ENCODE measurements at places on chromosomes 13 and 19. TPM values are rescaled to one million over a fixed set of nuclear protein-coding genes. Genes with fewer than 3 reads are reported as not detected.
A peak's percentile ranks its signal among the peaks of the same experiment; 100 is the strongest.

- DNase-seq: no peak
Observed at GRCh38 chr13:113468472-113469201, 15.3 kb upstream of the ADPRHL1 start.

GRCh38 chr13:59279028-59279427 lies 884.7 kb downstream of the DIAPH3 start:
- no peak for DNase-seq

- DNase-seq: no peak
Observed at GRCh38 chr19:29809795-29810503, 1.8 kb upstream of the CCNE1 start.

GRCh38 chr19:40055832-40056504 lies at the start of gene ZNF780B:
Gene ZNF780B (minus strand): TSS chr19:40056231. CDS start chr19:40050332, 5,899 bp downstream.
- peak; percentile 69 for DNase-seq

Gene ZNF560
- not detected for total RNA-seq

Gene SIGLEC8
- total RNA-seq: 0.13 TPM

Gene MISP3
- 2.3 TPM for total RNA-seq

Gene PEG3
- not detected for total RNA-seq

DNA sequence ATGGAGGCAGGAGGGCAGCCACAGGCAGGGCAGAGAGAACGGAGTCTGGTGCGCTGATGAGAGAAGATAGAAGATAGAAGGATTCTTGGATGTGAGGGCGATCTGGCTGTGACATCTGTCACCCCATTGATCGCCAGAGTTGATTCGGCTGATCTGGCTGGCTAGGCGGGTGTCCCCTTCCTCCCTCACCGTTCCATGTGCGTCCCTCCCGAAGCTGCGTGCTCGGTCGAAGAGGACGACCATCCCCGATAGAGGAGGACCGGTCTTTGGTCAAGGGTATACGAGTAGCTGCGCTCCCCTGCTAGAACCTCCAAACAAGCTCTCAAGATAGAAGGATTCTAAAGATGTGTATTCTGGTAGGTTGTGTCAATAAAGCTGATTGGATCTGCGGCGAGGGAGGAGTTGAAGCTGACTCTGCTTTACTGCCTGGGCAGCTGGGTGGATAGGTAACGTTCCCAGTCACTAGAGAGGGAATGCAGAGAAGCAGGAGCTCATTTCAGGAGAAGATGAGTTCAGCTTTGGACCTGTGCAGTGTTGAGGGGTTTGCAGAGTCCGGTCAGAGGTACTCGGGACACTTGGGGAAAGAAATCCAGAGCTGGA lies 5.1 kb downstream of the UBAC2 start:
- DNase-seq: no peak

Gene IL11
- 0.34 TPM for total RNA-seq

Gene CEACAM19
- total RNA-seq: 1.1 TPM

DNA sequence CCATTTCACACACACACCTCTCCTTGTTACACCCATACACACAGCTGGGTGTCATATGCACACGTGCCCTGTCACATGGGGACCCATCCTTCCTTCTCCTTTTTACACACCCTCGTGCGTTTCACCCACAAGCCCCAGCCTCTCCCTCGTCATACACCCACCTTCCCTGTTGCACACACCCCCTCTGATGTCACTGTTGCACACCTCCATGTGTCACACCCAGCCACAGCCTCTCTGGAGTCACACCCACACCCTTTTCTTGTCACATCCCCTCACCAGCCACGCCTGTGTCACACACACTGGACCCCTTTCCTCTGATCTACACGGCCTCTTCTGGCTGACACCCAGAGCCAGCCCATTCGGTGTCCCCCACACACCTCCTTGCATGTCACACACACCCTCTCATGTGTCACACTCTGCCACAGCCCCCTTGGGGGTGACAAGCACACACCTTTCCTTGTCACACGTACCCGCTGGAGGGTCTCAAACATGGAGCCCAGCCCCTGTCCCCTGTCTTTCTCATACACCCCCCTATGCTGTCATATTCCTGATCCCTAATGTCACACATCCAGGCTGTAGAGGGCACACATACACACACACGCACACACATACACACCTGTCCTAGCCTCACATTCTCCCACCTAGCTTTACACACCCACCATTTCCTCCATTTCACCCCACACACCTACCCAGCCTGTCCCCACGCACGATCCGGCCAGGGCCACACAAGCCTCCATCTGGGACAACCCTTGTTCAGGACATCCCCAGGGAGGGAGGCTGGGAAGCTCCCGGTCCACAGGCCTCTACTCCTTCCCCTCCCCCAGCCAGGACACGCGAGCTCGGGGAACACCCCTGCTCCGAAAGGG lies 1.4 kb downstream of the NOVA2 start:
- peak; percentile 6 for DNase-seq

GRCh38 chr19:49605605-49606004 lies 14.6 kb downstream of the PRR12 start:
- DNase-seq: no peak

Gene KASH5
- not detected for total RNA-seq

Gene ZNF77
- 5.3 TPM for total RNA-seq

Gene CADM4
- 0.39 TPM for total RNA-seq

DNA sequence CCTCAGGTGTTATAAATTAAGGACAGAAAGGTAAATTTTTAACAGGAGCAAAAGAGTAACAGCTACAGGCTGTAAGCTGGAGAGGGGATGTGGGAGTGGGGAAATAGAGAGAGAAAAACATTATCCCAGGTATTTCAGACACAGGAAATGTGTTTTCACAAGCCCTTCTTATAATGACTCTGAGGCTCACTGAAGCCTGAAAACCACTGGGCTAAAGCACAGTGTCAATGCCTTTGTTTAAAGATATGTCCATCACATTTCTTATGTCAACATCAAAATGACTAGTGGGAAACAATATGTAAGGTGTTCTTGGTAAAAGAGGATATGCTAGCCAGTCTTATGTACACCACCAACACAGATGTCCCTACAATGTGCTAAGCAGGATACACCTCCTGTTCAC lies 365.9 kb downstream of the FGF14 start:
- DNase-seq: no peak

Gene CASP14
- total RNA-seq: not detected

DNA sequence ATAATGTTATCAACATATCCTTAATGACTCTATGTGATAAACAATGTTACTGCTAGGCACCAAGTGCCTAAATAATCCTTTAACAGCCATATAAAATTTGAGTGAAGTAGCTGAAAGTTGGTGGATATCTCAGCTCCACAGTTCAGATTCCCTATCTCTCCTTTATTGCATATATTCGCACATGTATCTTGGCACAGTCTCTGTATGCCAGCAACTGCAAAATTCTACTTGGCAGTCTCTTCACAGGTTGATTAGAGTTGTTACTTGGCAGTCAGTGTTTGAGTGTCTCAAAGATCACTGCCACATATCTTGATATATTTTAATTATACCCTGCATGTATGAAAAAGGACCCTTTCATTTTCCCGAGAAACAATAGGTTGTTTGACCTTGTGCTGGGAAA lies 879.3 kb downstream of the OLFM4 start:
- DNase-seq: no peak

DNA sequence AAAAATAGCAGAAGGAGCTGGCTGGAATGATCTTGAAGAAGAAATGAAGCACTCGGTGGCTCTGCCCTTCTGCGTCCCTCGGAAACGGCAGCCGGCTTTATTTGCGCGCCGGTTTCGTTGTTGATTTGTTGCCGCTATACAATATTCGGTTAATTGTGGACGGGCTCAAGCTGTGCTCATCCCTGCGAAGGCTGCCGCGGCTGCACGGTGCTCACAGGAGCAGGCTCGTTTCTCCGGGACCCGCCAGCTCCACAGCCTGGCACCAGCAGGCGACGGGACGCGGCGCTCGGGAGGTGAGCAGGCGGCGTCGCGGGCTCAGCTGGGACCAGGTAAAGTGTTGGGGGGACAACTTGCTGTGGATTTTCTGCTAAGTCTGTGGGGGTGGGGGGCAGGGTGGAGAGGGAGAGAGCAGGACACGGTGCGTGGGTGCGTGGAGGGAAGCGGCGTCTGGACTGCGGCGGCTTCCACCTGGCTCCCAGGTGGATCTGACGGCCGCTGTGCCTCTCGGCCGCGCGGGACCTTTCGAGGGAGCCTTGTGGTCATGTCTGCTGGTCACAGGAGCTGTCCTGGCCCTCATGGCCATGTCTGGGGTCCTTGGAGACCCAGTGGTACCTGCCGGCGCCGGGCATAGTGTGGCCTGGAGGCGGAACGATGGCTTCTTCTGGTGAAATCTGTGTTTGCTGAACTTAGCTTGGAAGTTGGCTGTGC lies 90.9 kb downstream of the TEX29 start:
- no peak for DNase-seq

GRCh38 chr19:17209126-17210036 lies 5.8 kb upstream of the USE1 start:
- DNase-seq: peak; percentile 23

GRCh38 chr13:111906306-111906705 lies 160.6 kb upstream of the SOX1 start:
- no peak for DNase-seq

GRCh38 chr13:51502153-51502651 lies 49.4 kb upstream of the INTS6 start:
- no peak for DNase-seq

DNA sequence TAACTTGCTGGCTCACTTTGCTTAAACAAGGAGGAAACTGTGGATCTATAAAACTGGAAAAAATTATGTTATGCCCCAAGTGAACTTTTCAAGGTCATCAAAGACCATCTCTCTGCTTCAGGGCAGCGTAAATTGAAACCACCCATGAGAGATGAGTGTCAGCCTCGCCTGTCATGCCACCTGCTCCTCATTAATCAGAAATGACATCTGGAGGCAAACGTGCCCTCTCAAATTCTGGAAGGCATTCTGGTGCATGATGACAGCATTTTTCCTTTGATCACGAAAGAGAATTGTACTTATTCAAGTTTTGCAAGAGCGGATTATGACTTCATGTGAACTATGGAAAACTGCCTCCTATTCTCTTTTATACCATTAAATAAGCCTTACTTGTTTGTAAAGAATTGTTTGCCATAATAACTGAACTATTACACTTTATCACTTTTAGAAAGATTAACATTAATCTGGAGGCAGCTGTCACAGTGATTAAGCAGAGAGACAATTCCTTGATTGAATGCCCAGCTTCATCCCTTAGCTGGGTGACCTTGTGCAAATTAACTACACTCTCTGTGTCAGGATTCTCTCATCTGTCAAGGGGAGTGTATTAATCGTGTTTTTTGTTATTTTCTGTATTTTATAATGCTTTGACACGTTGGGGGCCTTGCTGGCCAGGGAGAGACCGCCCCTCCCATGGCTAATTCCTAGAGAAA lies 17.0 kb upstream of the SACS start:
- no peak for DNase-seq

Gene MUC16
- not detected for total RNA-seq

- DNase-seq: no peak
Observed at GRCh38 chr13:40598569-40598968, 67.9 kb downstream of the FOXO1 start.

DNA sequence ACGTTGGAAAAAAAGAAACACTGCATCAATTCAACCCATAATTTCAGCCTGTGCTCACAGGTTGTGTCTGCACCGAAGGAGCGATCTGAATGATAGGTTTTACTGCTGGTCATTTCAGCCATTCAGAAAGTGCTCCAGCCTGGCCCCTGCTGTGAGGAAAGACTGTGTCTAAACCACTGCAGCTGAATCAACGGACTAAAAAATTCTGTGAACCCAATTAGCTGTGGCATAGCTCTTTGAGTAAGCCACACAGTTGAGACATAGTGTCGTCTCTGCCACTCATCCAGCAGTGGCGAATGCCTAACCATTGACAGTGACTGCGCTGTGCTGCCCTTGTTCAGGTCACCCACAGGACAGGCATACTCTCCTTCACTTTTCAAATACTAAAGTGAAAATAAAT lies 179.8 kb downstream of the COG6 start:
- no peak for DNase-seq

DNA sequence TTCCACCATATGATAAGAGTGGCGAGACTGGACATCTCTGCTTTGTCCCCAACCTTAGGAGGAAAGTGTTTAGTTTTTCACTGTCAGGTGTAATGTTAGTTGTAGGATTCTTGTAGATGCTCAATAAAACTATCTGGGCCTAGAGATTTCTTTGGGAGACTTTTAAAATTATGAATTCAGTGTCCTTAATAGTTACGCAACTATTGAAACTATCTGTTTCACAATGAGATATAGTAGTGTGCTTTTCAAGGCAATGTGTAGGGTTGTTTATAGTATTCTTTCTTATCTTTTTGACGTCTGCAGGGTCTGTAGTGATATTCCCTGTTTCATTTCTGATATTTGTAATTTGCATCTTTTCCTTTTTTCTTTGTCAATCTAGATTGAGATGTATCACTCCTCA lies 33.2 kb upstream of the F7 start:
- DNase-seq: no peak

- DNase-seq: no peak
Observed at GRCh38 chr19:7265963-7266362, 28.3 kb downstream of the INSR start.

DNA sequence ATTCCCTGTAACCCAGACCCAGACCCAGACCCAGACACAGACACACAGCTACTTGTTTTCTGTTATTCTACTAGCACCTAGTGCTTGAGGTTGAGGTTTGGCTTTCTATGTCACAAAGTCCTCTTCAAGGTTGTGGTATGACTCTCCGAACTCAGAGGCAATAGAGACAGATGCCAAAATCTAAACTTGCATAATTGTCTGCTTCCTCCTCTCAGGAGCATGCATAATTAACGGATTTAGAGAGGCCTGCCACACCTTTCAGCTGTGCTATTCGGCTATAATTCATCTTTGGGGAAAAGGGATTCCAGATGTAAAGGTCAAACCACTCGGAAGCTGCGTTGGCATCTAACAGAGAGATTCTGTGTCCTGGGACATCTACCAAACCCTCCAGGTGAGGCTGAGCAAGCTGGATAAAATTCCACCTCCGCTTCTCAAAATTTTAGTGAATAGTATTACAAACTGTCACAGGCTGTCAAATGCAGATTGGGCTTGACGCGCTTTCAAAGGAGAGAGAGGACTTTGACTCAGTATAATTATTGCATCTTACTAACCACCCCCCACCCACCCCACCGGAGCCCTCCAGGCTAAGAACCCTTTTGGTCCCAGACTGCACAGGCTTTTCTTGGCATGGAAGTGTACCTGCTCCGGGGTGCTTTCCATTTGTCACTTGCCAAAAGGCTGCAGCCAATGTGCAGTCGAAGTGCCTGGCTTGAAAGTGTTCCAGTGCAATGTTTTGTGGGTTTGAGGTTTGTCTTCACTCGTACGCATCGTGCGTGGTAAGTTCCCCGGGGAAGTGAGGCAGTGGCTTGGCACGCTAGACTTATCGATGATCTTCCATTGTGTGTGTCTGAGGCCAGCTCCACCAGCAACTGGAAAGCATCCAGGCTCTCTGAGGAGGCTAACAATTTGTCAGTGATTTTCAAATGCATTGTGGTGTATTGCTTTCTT lies 194.1 kb downstream of the TDRD3 start:
- DNase-seq: no peak

- peak; percentile 91 for DNase-seq
Observed at GRCh38 chr19:344625-345319, at the start of gene MIER2. Gene MIER2 (minus strand): TSS chr19:344796. CDS start chr19:344782, 14 bp downstream.

Gene PRR22
- 7.4 TPM for total RNA-seq

GRCh38 chr13:99367663-99368448 lies 60.7 kb upstream of the GPR183 start:
- no peak for DNase-seq

Gene FAM174C
- total RNA-seq: 128 TPM

Gene TTC9B
- total RNA-seq: not detected

GRCh38 chr13:24292481-24292880 lies 16.9 kb upstream of the C1QTNF9 start:
- no peak for DNase-seq

Measured in activated T-helper 1 cell treated with anti-CD3 and anti-CD28 coated beads, Interleukin-12 subunit alpha, Interleukin-12 subunit beta, Interleukin-2, Interleukin-4 antibody, amounts not matched to agents 30 ng/mL and 10 ng/mL and 1 ng/mL, durations not matched to agents 14 hours and 24 hours and 36 hours (primary cell).